ENCODE measurements at places on chromosomes 13 and 19.

- no peaks in the 10 kb centered on the region for H3K36me3 ChIP-seq
- no peak for DNase-seq
- no peaks in the 10 kb centered on the region for H3K4me1 ChIP-seq
- H3K4me3 ChIP-seq, result no peak overlapping the region
- no peaks in the 10 kb centered on the region for H3K27me3 ChIP-seq
Observed at GRCh38 chr13:103130681-103131210, 64.5 kb upstream of the SLC10A2 start.

- no peaks in the 10 kb centered on the region for H3K4me1 ChIP-seq
- peaks cover 10% of the 10 kb centered on the region for H3K27me3 ChIP-seq
- H3K27ac ChIP-seq, result no peak overlapping the region
- H3K36me3 ChIP-seq, result no peaks in the 10 kb centered on the region
- H3K4me3 ChIP-seq, result no peak overlapping the region
- no peak for DNase-seq
Observed at GRCh38 chr19:28727480-28728159, 485.3 kb downstream of the UQCRFS1 start.

- no peaks in the 10 kb centered on the region for H3K4me1 ChIP-seq
- no peak for DNase-seq
- H3K27me3 ChIP-seq, result peaks cover 5% of the 10 kb centered on the region
- H3K27ac ChIP-seq, result no peak overlapping the region
- no peak overlapping the region for H3K4me3 ChIP-seq
Observed at GRCh38 chr19:33644284-33644836, 22.6 kb downstream of the CHST8 start.

- H3K4me3 ChIP-seq, result no peak overlapping the region
- H3K27ac ChIP-seq, result no peak overlapping the region
- no peak for DNase-seq
- peaks cover 2% of the 10 kb centered on the region for H3K4me1 ChIP-seq
- H3K27me3 ChIP-seq, result no peaks in the 10 kb centered on the region
Observed at GRCh38 chr13:31913459-31913858, 118.1 kb upstream of the FRY start.

- no peak for DNase-seq
- H3K27ac ChIP-seq, result no peak overlapping the region
- no peaks in the 10 kb centered on the region for H3K27me3 ChIP-seq
- H3K36me3 ChIP-seq, result no peaks in the 10 kb centered on the region
- H3K4me3 ChIP-seq, result no peak overlapping the region
Observed at GRCh38 chr13:113040597-113041292, 64.8 kb upstream of the F7 start.

DNA sequence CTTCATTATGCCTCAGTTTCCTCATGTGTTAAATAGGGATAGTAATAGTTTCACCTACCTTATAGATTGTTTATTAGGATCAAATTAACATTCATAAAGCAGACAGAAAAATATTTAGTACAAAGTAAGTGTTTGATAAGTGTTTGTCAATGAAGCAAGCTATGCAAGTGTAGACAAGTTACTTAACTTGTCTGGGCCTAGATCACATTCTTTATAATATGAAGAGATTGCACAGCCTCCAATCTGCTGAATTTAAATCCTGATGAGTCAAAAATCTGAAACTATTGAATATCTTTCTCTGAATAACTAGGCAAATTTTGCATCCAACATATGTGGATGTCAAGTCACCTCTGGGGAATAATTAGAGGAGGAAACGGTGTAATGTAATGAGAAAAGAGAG, 170.5 kb downstream of the MZT1 start:
- H3K4me3 ChIP-seq, result no peak overlapping the region
- no peaks in the 10 kb centered on the region for H3K27me3 ChIP-seq
- H3K27ac ChIP-seq, result no peak overlapping the region
- no peaks in the 10 kb centered on the region for H3K36me3 ChIP-seq

- H3K4me3 ChIP-seq, result no peak overlapping the region
- no peak for DNase-seq
- H3K4me1 ChIP-seq, result peaks cover 11% of the 10 kb centered on the region
Observed at GRCh38 chr19:35297922-35298321, 6.0 kb downstream of the MAG start.

DNA sequence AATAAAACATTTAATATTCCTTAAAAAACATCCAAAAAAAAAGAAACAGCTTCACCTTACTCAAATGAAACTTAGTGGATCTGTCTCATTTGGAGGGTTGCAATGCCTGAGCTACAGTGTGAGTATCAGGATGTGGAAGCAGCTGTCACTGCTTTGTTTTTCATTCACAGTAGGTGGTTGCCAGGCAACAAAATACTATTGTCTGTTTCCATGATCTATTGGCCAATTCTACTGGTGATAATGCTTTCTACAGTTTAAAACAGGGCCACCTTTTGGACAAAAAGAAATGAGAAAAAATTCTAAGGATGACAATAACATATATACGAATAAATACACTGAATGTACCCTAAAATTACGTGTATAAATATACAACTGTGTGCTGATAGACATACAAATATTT, 3.0 kb downstream of the ENOX1 start:
- H3K4me1 ChIP-seq, result peaks cover 7% of the 10 kb centered on the region
- DNase-seq, result no peak
- no peak overlapping the region for H3K4me3 ChIP-seq
- H3K27ac ChIP-seq, result no peak overlapping the region

DNA sequence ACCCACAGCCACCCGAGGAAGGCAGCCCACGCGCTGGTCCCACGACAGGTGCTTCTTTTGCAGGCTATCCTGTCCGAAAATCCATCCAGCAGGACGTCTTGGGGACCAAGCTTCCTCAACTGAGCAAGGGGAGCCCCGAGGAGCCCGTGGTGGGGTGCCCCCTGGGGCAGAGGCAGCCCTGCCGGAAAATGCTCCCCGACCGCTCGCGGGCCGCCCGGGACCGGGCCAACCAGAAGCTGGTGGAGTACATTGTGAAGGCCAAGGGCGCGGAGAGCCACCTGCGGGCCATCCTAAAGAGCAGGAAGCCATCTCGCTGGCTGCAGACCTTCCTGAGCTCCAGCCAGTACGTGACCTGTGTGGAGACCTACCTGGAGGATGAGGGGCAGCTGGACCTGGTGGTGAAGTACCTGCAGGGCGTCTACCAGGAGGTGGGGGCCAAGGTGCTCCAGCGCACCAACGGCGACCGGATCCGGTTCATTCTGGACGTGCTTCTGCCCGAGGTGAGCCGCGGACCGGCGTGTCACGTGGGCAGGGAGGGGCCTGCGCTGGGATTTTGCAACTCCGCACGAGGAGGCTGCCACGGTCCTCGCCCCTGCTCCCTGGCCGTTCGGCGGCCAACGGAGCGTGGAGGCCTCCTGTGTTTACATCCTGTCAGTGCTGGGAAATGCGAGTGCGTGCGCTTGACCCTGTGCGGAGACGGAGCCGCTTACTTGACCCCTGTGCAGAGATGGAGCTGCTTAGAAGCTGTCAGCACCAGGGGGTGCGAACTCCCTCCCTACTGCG, 12.9 kb upstream of the NDUFS7 start:
- H3K36me3 ChIP-seq, result peaks cover 12% of the 10 kb centered on the region
- no peak for DNase-seq
- no peak overlapping the region for H3K27ac ChIP-seq
- H3K4me1 ChIP-seq, result no peaks in the 10 kb centered on the region
- H3K4me3 ChIP-seq, result no peak overlapping the region

GRCh38 chr13:114154476-114154875, 22.1 kb upstream of the RASA3 start:
- peak overlapping the region; percentile 69 for H3K4me3 ChIP-seq
- H3K4me1 ChIP-seq, result peaks cover 30% of the 10 kb centered on the region
- peaks cover 2% of the 10 kb centered on the region for H3K36me3 ChIP-seq
- DNase-seq, result no peak
- peaks cover 9% of the 10 kb centered on the region for H3K27me3 ChIP-seq
- no peak overlapping the region for H3K27ac ChIP-seq

DNA sequence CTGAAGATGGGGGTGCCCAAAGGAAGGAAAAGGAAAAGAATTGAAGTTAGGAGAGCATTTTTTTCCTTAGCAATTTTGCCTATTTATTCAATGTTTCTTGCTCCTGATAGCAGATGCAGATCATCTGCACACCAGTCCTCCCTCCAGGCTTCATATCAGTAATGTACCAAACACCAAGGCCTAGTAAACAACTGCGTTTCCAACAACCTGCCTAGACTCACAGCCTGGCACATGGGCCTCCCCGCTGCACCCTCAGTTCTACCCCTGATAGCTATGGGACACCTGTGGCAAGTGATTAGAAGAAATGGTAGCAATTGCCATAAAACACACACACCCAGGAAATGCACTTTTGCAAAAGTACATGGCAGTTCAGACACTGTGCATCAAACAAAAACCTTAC, 30.4 kb upstream of the HMGB1 start:
- no peak overlapping the region for H3K27ac ChIP-seq
- DNase-seq, result no peak
- H3K27me3 ChIP-seq, result no peaks in the 10 kb centered on the region
- no peaks in the 10 kb centered on the region for H3K36me3 ChIP-seq

GRCh38 chr13:27348461-27348860, 76.0 kb upstream of the GTF3A start:
- H3K4me3 ChIP-seq, result no peak overlapping the region
- H3K27me3 ChIP-seq, result no peaks in the 10 kb centered on the region
- H3K4me1 ChIP-seq, result peaks cover 29% of the 10 kb centered on the region
- H3K27ac ChIP-seq, result no peak overlapping the region

DNA sequence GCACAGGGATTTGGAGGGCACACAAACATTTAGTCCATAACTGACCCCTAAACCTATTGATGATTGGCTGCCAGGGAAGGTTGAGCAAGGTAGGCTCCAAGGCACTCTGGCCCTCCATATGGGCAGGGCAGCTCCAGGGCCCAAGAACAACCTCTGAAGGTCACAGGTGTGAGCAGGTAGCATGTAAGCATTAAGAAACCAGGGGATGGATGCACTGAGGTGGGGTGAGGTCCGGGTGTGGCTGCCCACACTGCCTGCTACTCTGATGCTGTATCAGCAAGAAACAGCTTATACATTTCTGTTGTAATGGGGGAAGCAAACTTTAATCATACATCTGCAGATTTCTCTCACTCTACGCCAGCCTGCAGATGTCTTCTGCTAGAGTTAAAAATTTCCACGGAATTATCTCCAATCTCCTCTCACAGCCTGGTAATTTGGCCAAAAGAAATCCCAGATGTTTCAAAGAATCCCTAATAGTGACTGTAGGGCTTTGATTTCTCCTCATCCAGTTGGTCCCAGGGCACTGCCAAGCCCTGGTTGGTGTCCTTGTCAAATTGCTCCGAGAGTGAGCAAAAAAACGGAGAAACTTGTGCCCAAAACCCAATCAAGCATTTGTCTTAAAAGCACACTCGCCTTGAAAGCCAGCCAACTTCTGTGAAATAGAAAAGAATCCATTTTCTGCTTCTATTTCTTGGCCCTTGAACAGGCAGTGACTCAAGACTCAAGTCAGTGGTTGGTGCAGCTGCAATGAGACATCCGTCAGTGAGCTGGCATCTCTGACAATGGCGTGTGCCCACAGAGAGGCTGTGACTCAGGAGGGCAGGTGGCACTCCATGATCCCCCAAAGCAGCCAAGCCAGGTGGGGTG, 72.5 kb upstream of the MRI1 start:
- no peak overlapping the region for H3K4me3 ChIP-seq
- no peaks in the 10 kb centered on the region for H3K4me1 ChIP-seq
- no peak overlapping the region for H3K27ac ChIP-seq
- no peak for DNase-seq
- peaks cover 21% of the 10 kb centered on the region for H3K27me3 ChIP-seq
- peaks cover 2% of the 10 kb centered on the region for H3K36me3 ChIP-seq

- H3K27me3 ChIP-seq, result no peaks in the 10 kb centered on the region
- H3K4me1 ChIP-seq, result peaks cover 7% of the 10 kb centered on the region
- no peak for DNase-seq
- peaks cover 12% of the 10 kb centered on the region for H3K36me3 ChIP-seq
- no peak overlapping the region for H3K4me3 ChIP-seq
Observed at GRCh38 chr19:7646426-7646700, 9.5 kb downstream of the STXBP2 start.

DNA sequence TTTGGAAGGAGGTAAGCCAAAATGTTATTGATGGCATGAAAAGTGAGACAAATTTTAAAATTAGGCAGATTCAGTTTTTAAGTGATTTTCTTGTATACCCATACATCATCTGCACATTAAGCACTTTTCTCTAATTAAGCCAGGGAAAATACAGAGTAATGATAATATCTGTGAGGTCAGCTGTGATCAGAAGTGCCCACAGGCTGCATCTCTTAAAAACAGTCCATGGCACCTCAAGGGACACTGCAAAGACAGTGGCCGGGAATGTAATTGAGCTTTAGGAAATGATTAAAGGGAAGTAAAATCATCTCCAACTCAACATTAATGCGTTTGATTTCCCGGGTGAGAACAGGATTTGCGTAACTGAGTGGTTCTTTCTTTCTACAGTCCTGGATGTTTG, 2.0 kb downstream of the COL4A1 start:
- H3K27ac ChIP-seq, result no peak overlapping the region
- peaks cover 2% of the 10 kb centered on the region for H3K4me1 ChIP-seq
- no peak for DNase-seq

GRCh38 chr19:17242431-17243208, 3.1 kb downstream of the NR2F6 start:
- H3K27me3 ChIP-seq, result no peaks in the 10 kb centered on the region
- peaks cover 16% of the 10 kb centered on the region for H3K4me1 ChIP-seq
- peak overlapping the region; percentile 76 for H3K27ac ChIP-seq
- no peaks in the 10 kb centered on the region for H3K36me3 ChIP-seq
- no peak overlapping the region for H3K4me3 ChIP-seq

GRCh38 chr13:97798171-97798821, 155.2 kb upstream of the IPO5 start:
- H3K36me3 ChIP-seq, result no peaks in the 10 kb centered on the region
- no peak overlapping the region for H3K4me3 ChIP-seq

- no peaks in the 10 kb centered on the region for H3K36me3 ChIP-seq
- H3K4me3 ChIP-seq, result no peak overlapping the region
- DNase-seq, result no peak
- H3K27me3 ChIP-seq, result peaks cover 3% of the 10 kb centered on the region
- peaks cover 2% of the 10 kb centered on the region for H3K4me1 ChIP-seq
Observed at GRCh38 chr13:32010136-32010535, 21.4 kb upstream of the FRY start.

GRCh38 chr13:39970177-39970846, 314.9 kb downstream of the COG6 start:
- H3K27ac ChIP-seq, result no peak overlapping the region
- no peaks in the 10 kb centered on the region for H3K4me1 ChIP-seq
- H3K27me3 ChIP-seq, result peaks cover 10% of the 10 kb centered on the region
- no peak overlapping the region for H3K4me3 ChIP-seq
- no peaks in the 10 kb centered on the region for H3K36me3 ChIP-seq
- no peak for DNase-seq

GRCh38 chr13:41085961-41086585, 24.8 kb downstream of the WBP4 start:
- H3K27ac ChIP-seq, result no peak overlapping the region
- no peaks in the 10 kb centered on the region for H3K27me3 ChIP-seq
- no peak for DNase-seq
- peaks cover 11% of the 10 kb centered on the region for H3K36me3 ChIP-seq
- no peak overlapping the region for H3K4me3 ChIP-seq
- peaks cover 3% of the 10 kb centered on the region for H3K4me1 ChIP-seq

- peak overlapping the region; percentile 100 for H3K27ac ChIP-seq
- H3K36me3 ChIP-seq, result peaks cover 8% of the 10 kb centered on the region
- DNase-seq, result no peak
- no peaks in the 10 kb centered on the region for H3K27me3 ChIP-seq
- peaks cover 11% of the 10 kb centered on the region for H3K4me1 ChIP-seq
Observed at GRCh38 chr19:56314018-56314380, 640 bp downstream of the ZSCAN5A start.
